ENCODE measurements at places on chromosomes 16 and 17. TPM values are rescaled to one million over a fixed set of nuclear protein-coding genes. Genes with fewer than 3 reads are reported as not detected.

- H3K4me1 ChIP-seq: no peaks in the 10 kb centered on the region
- no peak overlapping the region for H3K4me3 ChIP-seq
- no peaks in the 10 kb centered on the region for H3K36me3 ChIP-seq
- no peak overlapping the region for H3K27ac ChIP-seq
- DNase-seq: no peak
Observed at GRCh38 chr16:556474-557173, 3.6 kb upstream of the PRR35 start.

GRCh38 chr16:3065069-3065741 lies at the start of gene IL32:
Gene IL32 (plus strand): TSS chr16:3065640. CDS start chr16:3065812, 172 bp downstream.
- DNase-seq: peak; percentile 77
- peaks cover 54% of the 10 kb centered on the region for H3K36me3 ChIP-seq
- H3K4me3 ChIP-seq: peak within 1 kb of the TSS; percentile 98
- H3K27me3 ChIP-seq: no peaks in the 10 kb centered on the region
- H3K4me1 ChIP-seq: peaks cover 46% of the 10 kb centered on the region
- H3K27ac ChIP-seq: peak within 1 kb of the TSS; percentile 98

DNA sequence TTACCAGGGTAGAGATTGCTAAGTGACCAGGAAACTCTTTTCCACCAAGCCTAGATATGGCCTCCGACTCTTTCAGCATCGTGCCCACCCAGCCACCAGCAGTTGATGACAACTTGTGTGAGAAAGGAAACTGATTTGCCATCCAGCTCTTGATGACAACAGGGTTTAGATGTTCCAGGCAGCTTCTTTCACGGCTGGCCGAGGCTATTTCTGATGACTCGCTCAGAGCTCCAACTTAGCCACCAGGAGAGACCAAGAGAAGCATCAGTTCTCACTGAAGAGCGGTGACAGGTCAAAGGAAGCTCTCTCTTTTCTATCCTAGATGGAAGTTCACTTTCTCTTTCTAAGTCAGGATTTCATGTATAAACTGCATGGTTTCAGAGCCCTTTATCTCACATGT lies 61.2 kb downstream of the MPHOSPH6 start:
- H3K4me3 ChIP-seq: no peak overlapping the region
- H3K36me3 ChIP-seq: no peaks in the 10 kb centered on the region
- H3K27me3 ChIP-seq: peaks cover 8% of the 10 kb centered on the region
- peaks cover 5% of the 10 kb centered on the region for H3K4me1 ChIP-seq
- no peak for DNase-seq

GRCh38 chr16:87733190-87733589 lies 32.6 kb downstream of the KLHDC4 start:
- peaks cover 12% of the 10 kb centered on the region for H3K36me3 ChIP-seq
- no peak overlapping the region for H3K4me3 ChIP-seq
- no peaks in the 10 kb centered on the region for H3K27me3 ChIP-seq

- H3K27ac ChIP-seq: peak within 1 kb of the TSS; percentile 100
- peaks cover 39% of the 10 kb centered on the region for H3K36me3 ChIP-seq
- no peaks in the 10 kb centered on the region for H3K27me3 ChIP-seq
- H3K4me1 ChIP-seq: peaks cover 29% of the 10 kb centered on the region
- peak; percentile 91 for DNase-seq
- H3K4me3 ChIP-seq: peak within 1 kb of the TSS; percentile 100
Observed at GRCh38 chr16:30183233-30184095, at the start of gene CORO1A. Gene CORO1A (plus strand): TSS chr16:30183602. CDS start chr16:30185210, 1,608 bp downstream.

- no peak overlapping the region for H3K27ac ChIP-seq
Observed at GRCh38 chr17:17151962-17152361, 54.2 kb downstream of the PLD6 start.

GRCh38 chr17:75876190-75876937 lies 2.0 kb downstream of the TRIM47 start:
- H3K36me3 ChIP-seq: peaks cover 3% of the 10 kb centered on the region
- H3K27me3 ChIP-seq: peaks cover 8% of the 10 kb centered on the region
- H3K4me3 ChIP-seq: peak overlapping the region; percentile 91
- DNase-seq: peak; percentile 80

The RSKR gene
- total RNA-seq: 20.7 TPM

DNA sequence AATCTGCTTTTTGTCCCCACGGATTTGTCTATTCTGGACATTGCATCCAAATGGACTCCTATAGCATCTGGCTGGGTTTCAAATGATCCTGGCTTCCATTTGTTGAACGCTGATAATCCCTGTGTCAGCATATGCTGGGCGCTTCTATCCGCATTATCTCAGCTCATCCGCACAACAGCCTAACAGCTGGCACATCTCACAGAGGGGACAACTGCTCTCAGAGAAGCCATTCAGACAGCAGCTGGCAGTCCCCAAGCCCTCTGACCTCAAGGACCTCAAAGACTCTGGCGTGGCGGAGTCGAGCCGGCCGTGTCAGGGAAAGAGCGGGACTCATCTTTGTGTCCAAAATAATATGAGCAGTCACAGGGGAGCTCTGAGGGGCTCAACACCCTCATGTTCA lies 82.3 kb downstream of the NT5M start:
- peaks cover 6% of the 10 kb centered on the region for H3K4me1 ChIP-seq
- no peaks in the 10 kb centered on the region for H3K36me3 ChIP-seq
- no peak overlapping the region for H3K27ac ChIP-seq
- H3K27me3 ChIP-seq: peaks cover 35% of the 10 kb centered on the region
- no peak overlapping the region for H3K4me3 ChIP-seq

DNA sequence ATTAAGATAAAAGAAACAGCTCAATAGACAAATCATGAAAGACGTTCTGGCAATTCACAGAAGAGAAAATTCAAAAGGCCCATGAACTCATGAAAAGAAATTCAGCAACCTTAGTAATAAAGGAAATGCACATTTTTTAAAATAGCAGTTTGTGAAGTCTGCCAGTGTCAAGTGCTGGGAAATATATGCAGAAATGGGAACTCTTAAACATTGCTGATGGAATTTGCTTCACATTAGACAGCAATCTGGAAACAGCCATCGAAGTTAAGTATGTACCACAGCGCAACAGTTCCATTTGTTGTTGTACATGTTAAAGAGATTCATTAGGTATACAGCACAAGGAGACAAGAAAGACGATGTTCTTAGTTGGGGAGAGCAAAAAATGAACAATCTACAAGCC lies 319.4 kb upstream of the SALL1 start:
- H3K27me3 ChIP-seq: no peaks in the 10 kb centered on the region
- no peak overlapping the region for H3K4me3 ChIP-seq
- H3K4me1 ChIP-seq: no peaks in the 10 kb centered on the region

DNA sequence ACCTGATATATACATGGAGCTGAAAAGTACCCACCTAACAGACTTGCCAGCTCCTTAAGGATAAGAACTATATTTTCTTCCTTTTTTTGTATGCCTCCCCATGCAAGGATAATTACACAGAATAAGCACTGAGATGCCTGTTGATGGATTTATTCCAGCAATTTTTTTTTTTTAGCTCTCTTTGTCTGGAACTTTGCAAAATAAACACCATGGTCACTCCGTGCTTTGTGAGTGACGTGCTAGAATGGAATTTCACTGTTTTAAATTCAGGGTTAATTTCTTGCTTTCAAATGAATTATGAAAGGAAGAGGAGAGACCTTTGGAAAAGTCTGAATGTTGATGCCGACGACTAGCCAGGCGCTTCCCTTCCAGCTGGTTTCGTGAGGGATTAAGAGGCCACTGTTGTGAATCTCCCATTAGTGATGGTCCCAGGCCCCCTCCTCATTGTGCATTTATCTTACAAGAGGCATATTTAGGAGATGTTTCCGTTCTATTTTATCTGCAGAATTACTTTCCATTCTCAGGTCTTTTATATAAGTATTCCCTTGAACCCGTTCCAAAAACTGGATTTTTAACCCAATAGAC lies 529.1 kb downstream of the WWOX start:
- H3K27ac ChIP-seq: no peak overlapping the region
- peaks cover 1% of the 10 kb centered on the region for H3K36me3 ChIP-seq
- no peaks in the 10 kb centered on the region for H3K4me1 ChIP-seq
- DNase-seq: no peak
- H3K4me3 ChIP-seq: no peak overlapping the region

DNA sequence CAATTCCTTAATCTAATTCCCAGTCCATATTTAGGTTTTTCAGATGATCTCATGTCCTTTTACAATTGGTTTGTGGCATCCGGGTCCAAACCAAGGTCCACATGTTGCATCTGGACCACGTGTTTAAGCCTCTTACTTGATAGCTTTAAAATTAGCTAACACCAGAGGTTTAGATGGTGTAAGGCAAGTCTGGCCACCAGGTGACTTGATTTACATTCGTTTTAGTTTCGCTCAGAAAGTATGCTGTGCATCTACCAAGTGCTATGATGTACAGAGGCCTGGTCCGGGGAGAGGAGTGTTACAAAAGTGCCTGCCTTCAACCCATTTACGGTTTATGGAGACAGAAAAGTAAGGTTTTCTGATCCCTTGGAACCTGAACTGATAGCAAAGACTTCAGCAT lies 878 bp upstream of the DNAJA2 start:
- peaks cover 31% of the 10 kb centered on the region for H3K4me1 ChIP-seq
- H3K27ac ChIP-seq: peak overlapping the region; percentile 98
- no peak for DNase-seq
- peaks cover 11% of the 10 kb centered on the region for H3K36me3 ChIP-seq

DNA sequence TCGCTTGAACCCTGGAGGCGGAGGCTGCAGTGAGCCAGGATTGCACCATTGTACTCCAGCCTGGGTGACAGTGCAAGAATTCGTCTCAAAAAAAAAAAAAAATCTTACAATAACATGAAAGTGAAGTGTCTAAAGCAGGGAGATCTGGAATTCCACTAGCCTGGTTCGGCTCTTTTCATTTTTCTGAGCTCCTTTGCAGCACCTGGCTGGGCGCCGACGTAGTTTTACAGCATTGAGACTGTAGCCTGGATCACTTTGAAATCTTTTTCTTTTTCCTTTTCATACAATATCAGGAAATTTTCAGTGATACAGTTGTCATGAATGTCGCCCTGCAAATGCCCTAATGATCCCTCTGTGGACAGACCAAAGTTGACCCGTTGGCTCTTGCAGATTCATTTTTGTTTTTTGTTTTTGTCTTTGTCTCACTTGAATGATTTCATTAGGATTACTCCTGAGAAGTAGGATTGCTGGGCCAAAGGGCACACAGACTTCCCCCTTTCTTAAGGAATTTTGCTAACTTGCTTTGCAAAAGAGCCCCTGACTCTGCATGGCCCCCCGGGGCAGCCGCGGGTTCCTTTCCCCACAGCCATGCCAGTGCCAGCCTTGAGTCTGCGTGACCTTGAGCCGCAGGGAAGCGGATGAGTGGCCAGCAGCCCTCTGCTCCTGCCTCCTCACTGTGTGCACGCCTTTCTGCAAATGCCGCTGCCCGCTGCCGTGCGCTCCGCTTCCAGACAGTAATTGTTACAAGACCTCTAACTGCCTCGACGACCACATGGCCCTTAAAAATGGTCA lies 28.0 kb downstream of the CRISPLD2 start:
- DNase-seq: no peak
- H3K27me3 ChIP-seq: peaks cover 6% of the 10 kb centered on the region
- H3K36me3 ChIP-seq: no peaks in the 10 kb centered on the region
- H3K4me3 ChIP-seq: no peak overlapping the region
- H3K27ac ChIP-seq: no peak overlapping the region

Measured in activated naive CD8-positive, alpha-beta T cell treated with anti-CD3 and anti-CD28 coated beads, Interleukin-2, amount 10 ng/mL, durations not matched to agents 7 days and 5 days (primary cell).